ENCODE measurements at places on chromosomes 7 and 10.

DNA sequence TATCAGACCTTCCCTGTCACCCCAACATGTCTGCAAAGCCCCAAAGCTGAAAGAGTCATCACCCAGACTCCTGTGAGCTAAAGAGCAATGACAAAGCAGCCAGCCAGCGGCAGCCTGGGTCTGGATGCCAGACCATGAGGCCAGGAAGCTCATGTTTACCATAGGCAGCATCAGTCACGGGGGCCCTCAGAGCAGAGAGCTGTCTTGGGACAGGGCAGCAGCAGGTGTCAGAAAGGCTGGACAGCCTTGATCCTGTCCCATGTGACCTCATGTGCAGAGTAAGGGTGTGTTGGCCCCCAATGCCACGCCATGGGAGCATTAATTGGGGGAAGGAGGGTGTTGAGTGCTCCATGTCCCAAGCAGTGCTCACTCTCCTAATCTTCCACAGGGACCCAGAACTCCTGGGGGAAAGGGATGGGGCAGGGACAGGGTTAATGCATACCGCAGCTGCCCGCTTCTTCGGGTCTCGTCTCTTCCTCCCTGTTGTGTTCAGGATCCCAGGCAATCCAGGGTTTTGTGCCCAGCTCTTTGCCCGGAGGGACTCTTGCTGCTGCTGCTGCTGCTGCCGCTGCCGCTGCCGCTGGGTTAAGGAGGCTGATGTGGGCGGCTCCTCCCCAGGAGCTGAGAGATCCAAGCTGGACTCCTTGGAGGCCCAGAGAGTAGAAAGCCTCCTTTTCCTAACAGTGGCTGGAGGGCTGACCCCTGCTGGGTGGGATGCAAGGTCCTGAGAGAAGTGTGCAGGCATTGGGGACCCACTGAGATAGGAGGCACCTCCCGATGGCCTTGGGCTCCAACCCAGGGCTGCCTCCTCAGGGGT lies 7.1 kb downstream of the CCDC201 start:
- DNase-seq, result no peak

DNA sequence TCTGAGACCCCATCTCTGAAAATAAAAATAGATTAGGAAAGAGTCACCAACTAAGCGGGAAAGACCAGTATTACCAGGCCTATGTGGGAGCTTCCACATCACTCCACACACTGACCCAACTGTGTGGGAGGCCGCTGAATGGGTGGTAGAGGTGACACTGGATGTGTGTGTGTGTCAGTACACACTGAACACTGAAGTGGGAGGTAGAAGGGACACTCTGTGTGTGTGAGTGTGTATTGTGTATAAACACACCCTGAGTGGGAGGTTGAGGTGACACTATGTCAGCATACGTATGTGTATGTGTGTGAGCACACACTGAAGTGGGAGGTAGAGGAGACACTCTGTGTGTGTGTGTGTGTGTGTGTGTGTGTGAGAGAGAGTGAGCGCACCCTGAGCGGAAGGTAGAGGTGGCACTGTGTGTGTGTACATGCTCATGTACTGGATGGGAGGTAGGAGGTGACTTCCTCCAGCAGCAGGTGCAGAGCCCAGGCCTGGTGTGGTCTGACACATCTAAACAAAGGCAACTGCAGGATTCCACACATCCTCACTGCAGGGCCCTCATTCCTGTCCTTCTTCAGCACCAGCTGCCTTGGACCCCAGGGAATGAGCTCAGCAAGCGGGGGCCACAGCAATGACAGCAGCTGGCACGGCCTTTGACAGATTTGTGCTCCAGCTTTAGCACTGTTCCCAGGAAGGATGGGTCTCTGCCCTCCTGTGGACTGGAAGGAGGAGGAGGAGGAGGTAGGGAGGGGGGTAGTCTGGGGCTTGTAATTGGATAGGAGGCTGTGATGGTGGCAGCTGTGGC lies 26.5 kb upstream of the RBM20 start:
- DNase-seq, result no peak

- no peak for DNase-seq
These were observed 66.1 kb upstream of the ABLIM1 start for GRCh38 chr10:114723991-114724715.

DNA sequence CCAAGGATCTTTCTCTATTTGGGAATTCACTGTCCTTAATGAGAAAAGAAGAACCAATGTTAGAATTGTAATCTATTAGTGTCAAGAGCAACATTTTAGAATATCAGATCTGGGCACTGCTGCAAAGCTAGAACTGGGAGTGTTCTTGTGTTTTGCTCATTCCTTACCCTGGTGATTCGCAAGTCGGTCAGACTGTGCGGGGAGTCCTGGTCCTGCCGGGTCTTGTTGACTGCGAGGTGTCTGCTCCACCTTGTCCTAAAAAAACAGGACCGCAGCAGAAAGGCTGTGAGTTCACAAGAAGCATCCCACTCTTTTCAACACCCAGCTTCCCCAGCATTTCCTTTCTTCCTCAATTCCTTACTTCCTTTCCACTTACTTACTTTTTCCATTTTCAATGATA lies 79.0 kb downstream of the GRB10 start:
- no peak for DNase-seq

GRCh38 chr10:89055159-89055558 lies 64.6 kb downstream of the FAS start:
- DNase-seq, result no peak

Data from GM20000 (cell line).